Stimulated activated CD4-positive, alpha-beta T cell treated with anti-CD3 and anti-CD28 coated beads, Interleukin-15, amount 100 ng/mL, for 1 hour (primary cell): ENCODE measurements at places on chromosomes 3 and 15.

DNA sequence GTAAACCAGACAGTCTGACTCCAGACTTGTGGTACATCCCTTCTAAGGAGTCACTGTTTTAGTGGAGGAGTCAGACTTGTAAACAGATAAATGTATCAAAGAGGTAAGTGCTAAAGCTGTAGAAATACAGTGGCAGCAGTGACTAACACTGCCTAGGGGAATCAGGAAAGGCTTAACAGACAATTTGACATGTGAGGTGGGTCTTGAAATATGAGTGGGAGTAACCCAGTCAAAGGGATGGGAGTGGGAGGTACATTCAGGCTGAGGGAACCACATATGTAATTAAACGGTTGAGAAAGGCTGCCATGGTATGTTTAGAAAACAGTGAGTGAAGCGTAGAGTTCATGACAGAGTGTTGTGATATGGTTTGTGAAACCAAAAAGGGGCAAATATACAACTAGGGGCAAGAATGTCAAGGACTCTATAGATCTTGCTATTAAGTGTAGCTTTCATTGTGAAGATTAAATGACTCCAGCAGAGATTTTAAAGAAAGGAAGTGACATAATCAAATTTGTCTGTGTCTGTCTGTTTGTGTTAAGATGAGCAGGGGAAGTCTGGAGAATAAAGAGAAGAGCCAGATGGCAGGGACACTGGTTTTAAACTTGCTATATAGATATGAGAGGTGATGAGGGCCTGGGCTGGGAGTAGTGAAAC lies 11.2 kb upstream of the ALCAM start:
- no peak for DNase-seq

GRCh38 chr3:101340591-101340990 lies 20.2 kb upstream of the IMPG2 start:
- DNase-seq: no peak

- DNase-seq: no peak
Measured at GRCh38 chr3:178538056-178538455, 1.8 kb downstream of the KCNMB2 start.

DNA sequence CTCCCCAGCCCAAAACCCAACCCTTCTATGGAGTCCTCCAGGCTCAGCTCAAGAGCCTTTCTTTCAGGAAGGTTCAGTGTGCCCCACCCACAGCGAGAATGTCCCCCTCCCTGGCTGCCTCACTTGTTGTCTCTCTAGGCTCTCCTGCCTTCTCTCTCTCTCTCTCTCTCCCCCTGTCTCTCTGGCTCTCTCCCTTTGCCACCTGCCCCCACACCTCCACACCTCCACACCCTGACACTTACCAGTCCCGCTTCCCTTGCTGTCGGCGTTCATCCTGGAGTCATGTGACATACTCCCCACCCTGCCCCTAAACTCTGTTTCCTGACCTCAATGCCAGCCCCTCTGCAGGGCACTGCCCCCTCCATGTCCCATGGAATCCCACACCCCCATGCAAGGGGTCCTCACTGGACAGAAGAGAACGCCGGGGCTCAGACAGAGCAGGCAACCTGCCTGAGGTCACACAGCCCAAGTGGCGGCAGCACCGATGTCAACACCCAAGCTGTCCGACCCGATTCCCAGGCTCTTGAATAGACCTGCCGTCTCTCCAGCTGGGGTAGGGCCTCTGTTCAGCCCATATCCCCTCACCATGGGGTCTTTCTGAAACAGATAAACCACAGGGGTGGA lies 28.5 kb upstream of the SLC6A6 start:
- no peak for DNase-seq

DNA sequence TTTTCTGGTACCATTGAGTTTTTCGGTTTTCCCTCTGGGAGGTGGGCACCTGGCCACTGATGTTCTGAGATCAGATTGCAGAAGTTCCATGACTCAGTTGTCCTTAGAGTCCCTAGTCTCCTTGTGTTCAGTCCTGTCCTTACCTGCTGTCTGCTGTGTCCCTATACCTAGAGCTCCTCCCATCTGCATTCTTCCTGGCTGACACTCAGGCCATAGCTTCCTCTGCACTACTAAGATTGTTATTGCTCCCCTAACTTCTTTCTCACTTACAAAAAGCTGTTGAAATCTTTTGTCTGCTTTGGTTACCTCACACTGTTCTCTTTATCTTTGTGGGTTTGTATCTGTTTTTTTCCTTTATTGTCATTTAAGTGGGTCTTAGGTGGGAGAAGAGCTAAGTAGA lies 13.2 kb downstream of the USP3 start:
- DNase-seq: no peak
